ENCODE measurements at places on chromosomes 12 and 14. TPM values are rescaled to one million over a fixed set of nuclear protein-coding genes. Genes with fewer than 3 reads are reported as not detected.
A peak's percentile ranks its signal among the peaks of the same experiment; 100 is the strongest.

GRCh38 chr12:75658286-75658685 lies 146.9 kb upstream of the KRR1 start:
- DNase-seq: no peak
- H3K27ac ChIP-seq: no peak overlapping the region
- H3K27me3 ChIP-seq: no peaks in the 10 kb centered on the region
- peaks cover 7% of the 10 kb centered on the region for H3K4me1 ChIP-seq
- H3K4me3 ChIP-seq: no peak overlapping the region

The EML1 gene
- total RNA-seq: 10.0 TPM

- H3K27me3 ChIP-seq: peaks cover 11% of the 10 kb centered on the region
- no peaks in the 10 kb centered on the region for H3K36me3 ChIP-seq
- no peak overlapping the region for H3K27ac ChIP-seq
- H3K4me1 ChIP-seq: peaks cover 15% of the 10 kb centered on the region
Observed at GRCh38 chr14:104973135-104973384, 5.1 kb downstream of the AHNAK2 start.

DNA sequence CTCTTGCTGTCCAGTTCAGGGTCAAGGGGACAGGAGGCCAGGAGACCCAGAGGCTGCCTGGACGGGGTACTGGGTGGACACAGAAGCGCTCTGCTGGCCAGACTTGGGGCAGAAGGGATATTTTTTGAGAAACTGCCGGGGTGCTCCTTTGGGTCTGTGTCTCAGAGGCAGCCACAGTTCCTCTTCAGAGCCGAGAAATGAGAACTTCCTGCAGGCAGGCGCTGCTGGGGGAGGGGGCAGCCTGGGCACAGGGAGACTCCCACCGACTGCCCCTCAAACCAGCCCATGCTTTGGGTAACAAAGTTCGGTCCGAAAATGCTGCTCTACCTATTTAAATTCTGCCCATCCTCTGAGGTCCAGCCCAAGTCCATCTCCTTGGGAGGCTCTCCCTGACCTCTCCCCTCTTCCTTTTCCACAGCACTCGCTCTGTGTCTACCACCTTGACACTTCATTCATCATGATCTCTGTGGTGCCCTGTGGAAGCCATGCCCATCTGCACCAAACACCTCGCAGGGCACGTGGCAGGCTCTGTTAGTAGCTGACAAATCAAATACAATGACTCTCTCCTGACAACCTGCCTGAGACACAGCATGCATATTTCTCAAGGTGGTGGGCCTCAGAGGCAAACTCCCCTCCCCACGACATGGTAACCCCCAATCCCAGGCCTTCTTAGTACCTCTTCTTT lies 16.4 kb downstream of the HDAC7 start:
- DNase-seq: no peak
- peaks cover 34% of the 10 kb centered on the region for H3K36me3 ChIP-seq
- H3K27me3 ChIP-seq: peaks cover 41% of the 10 kb centered on the region
- peaks cover 89% of the 10 kb centered on the region for H3K4me1 ChIP-seq
- H3K4me3 ChIP-seq: peak overlapping the region; percentile 82

DNA sequence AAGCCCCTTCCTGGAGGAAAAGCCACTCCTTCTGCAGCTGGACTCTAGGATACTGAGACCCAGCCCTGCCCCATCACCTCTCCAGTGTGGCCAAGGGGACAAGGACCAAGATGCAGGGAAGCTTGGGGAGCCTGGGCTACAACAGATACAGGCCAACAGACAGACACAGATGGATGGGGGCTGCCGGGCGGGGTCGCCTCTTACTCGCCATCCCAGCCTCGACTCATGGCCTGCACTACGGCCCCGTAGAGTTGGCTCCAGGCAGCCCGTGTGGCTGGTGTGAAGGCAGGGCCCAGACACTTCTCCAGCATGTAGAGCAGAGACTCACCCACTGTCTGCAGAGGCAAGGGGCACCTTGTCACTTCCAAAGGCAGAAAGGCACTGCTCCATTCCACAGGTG lies 4.7 kb downstream of the NGB start:
- no peak overlapping the region for H3K4me3 ChIP-seq
- H3K4me1 ChIP-seq: peaks cover 2% of the 10 kb centered on the region
- no peak overlapping the region for H3K27ac ChIP-seq
- no peak for DNase-seq
- H3K27me3 ChIP-seq: peaks cover 24% of the 10 kb centered on the region

DNA sequence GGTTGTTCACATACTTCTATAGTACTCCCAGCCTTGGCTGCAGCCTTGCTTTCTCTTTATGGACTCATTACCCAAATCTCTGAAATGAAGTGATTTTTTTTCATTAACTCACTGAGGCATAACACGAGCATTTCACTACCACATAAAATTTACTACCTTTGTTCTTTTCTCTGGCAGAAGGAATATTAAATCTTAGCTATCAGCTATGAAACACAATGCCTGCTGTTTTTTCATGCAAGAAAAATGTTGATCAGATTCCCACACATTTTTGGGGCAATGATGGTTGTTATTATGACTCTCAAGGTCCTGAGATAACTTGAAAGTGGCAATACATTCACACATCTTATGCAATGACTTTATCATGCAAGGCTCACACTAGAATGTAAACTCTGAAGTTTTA lies 225.3 kb upstream of the ATP2B1 start:
- H3K36me3 ChIP-seq: no peaks in the 10 kb centered on the region
- H3K27me3 ChIP-seq: no peaks in the 10 kb centered on the region
- DNase-seq: no peak
- peaks cover 5% of the 10 kb centered on the region for H3K4me1 ChIP-seq

GRCh38 chr12:64457032-64457431 lies 5.1 kb downstream of the TBK1 start:
- H3K4me3 ChIP-seq: peak overlapping the region; percentile 68
- peaks cover 32% of the 10 kb centered on the region for H3K4me1 ChIP-seq
- peaks cover 4% of the 10 kb centered on the region for H3K36me3 ChIP-seq
- H3K27me3 ChIP-seq: peaks cover 5% of the 10 kb centered on the region
- DNase-seq: peak; percentile 31

DNA sequence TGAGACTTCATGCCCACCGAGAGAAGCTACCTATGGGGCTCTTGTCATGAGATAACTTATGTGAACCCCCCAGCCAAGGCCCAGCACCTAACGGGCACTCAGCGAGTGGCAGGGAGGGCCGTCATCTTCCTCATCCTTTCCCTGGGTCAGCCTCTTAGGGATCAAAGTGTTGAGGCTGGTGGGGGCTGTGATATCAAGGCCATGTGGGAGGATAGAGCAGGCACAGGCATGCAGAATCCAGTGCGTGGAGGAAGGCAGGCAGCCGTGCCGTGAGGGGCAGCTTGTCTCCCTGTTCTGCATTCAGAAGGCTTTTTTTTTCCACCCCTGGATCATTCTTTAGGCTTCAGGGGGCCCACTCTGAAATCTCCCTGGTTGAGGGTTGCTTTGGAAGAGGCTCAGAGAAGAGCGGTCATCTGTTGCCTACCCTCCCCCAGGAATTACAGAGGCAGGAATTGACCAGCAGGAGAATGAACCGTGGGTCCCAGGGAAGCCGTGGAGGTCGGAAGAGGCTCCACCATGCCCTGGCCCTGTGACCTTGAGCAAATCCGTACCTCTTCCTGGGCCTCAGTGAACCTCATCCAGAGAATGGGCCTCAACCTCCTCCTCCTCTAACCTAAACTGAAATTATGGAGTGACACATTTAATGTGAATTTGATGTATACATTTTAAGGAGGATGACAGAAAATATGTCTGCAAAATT lies 62.8 kb downstream of the BEGAIN start:
- H3K27me3 ChIP-seq: no peaks in the 10 kb centered on the region
- peaks cover 2% of the 10 kb centered on the region for H3K4me1 ChIP-seq
- DNase-seq: no peak
- H3K4me3 ChIP-seq: no peak overlapping the region

The MSRB3 gene
- 19.9 TPM for total RNA-seq

DNA sequence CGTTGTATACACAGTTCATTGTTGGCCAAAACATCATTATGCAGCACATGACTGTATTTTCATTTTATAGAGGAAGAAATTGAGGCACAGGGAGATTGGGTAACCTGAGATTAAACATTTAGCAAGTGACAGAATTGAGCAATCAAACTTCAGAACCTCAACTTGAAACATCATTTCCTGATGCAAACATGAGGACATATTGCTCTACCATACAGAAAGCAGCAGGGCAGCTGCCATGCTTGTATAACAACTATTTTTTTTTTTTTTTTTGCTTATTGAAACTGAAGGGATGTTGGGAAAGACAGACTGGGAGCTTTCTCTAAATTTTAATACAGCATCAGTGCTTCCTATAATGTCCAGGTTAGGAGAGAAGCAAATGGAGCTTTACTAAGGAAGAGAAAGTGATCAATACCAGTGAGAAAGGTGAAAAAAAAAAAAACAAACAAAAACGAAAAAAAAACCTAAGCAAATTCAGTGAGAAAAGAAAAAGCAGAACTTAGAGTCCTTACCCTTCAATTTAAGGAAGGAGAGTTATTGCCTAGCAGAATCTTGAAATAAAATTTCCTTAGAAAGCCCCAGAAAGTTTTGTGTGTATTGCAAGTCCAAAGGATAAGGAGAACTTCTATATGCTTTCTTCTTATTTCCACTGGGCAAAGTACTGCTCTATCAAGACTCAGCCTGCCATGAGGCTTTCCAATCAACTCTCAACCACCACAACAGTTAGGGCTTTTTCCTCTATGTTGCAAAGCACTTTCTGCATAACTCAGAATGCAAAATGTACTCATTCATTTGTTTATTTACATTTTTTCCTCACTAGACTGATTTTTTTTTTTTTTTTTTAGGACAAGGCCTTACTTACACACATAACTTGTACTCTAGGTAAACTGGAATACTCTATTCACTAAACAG lies 21.6 kb downstream of the BTG1 start:
- H3K4me1 ChIP-seq: no peaks in the 10 kb centered on the region
- peaks cover 4% of the 10 kb centered on the region for H3K27me3 ChIP-seq
- no peak overlapping the region for H3K27ac ChIP-seq
- peaks cover 2% of the 10 kb centered on the region for H3K36me3 ChIP-seq

GRCh38 chr12:76554405-76555230 lies 5.0 kb downstream of the OSBPL8 start:
- peaks cover 4% of the 10 kb centered on the region for H3K36me3 ChIP-seq
- no peaks in the 10 kb centered on the region for H3K27me3 ChIP-seq
- peaks cover 33% of the 10 kb centered on the region for H3K4me1 ChIP-seq
- no peak overlapping the region for H3K4me3 ChIP-seq

The SLC5A8 gene
- not detected for total RNA-seq

- H3K4me3 ChIP-seq: peak overlapping the region; percentile 43
- peaks cover 48% of the 10 kb centered on the region for H3K4me1 ChIP-seq
- DNase-seq: no peak
- no peak overlapping the region for H3K27ac ChIP-seq
- peaks cover 20% of the 10 kb centered on the region for H3K27me3 ChIP-seq
Observed at GRCh38 chr14:52266782-52267181, 716 bp upstream of the PTGDR start.

- DNase-seq: no peak
- H3K36me3 ChIP-seq: no peaks in the 10 kb centered on the region
- H3K27ac ChIP-seq: no peak overlapping the region
- no peaks in the 10 kb centered on the region for H3K27me3 ChIP-seq
Observed at GRCh38 chr14:57632649-57633048, 139.0 kb upstream of the CCDC198 start.

GRCh38 chr14:89013698-89014568 lies 189.5 kb downstream of the TTC8 start:
- no peak overlapping the region for H3K27ac ChIP-seq
- no peaks in the 10 kb centered on the region for H3K36me3 ChIP-seq
- H3K27me3 ChIP-seq: peaks cover 1% of the 10 kb centered on the region

DNA sequence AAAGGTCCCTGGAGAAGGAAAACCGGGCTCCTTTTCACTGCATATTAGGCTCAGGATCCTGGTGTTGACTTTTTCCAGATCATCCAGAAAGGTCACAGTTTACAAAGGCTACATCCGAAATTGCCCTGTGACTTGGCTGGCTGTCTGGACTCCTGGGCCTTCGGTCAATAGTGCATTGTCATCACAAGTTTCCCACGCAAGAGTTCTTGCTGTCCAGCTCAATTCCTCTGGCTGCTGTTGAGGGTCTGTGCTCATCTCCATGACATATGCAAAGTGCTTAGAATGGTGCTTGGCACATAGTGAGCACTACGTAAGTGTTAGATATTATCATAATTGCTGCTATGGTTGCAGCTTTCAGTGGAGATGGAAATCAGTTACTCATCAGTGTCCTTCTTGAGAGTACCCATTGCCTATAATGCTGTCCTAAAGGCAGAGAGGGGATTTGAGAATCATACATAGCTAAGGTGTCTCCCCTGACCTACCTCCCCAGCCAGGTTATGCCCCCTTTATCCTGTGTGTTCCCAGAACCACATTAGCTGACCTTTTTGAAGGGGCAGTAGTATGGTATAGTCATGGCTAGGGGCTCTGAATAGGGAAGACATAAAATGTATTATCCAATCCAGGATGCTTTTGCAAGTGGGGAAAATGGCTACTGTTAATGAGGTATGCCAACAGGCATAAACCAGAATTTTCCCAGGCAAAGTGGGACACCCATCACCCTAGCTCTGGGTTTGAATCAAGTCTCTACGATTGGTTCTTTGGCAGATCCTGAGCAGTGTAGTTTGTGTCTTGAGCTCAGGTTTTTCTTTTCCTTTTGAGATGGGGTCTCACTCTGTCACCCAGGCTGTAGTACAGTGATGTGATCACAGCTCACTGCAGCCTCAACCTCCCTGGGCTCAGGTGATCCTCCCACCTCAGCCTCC lies 132.0 kb upstream of the CCND2 start:
- H3K4me1 ChIP-seq: peaks cover 12% of the 10 kb centered on the region
- no peak for DNase-seq
- H3K4me3 ChIP-seq: no peak overlapping the region
- no peak overlapping the region for H3K27ac ChIP-seq
- H3K36me3 ChIP-seq: no peaks in the 10 kb centered on the region

- no peak overlapping the region for H3K4me3 ChIP-seq
- H3K4me1 ChIP-seq: no peaks in the 10 kb centered on the region
- peaks cover 7% of the 10 kb centered on the region for H3K27me3 ChIP-seq
- DNase-seq: no peak
- H3K27ac ChIP-seq: no peak overlapping the region
Observed at GRCh38 chr14:105384605-105385321, 13.6 kb upstream of the TEX22 start.

DNA sequence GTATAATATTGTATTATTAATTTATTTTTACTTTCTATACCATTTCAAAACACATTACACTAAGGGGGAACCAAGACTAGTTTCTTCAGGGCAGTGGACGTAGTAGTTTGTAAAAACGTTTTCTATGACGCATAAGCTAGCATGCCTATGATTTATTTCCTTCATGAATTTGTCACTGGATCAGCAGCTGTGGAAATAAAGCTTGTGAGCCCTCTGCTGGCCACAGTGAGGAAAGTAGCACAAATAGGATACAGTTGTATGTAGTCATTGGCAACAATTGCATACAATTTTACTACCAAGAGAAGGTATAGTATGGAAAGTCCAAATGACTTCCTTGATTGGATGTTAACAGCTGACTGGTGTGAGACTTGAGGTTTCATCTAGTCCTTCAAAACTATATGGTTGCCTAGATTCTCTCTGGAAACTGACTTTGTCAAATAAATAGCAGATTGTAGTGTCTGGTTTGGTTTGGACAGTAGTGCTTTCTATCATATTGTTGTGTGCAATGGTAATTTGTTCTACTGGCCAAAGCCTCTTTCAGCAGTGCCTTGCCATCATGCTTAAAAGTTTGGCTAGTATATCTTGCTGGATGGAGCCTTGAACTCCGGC lies 24.3 kb upstream of the PLEKHD1 start:
- H3K36me3 ChIP-seq: no peaks in the 10 kb centered on the region
- no peaks in the 10 kb centered on the region for H3K4me1 ChIP-seq
- peak; percentile 56 for DNase-seq
- no peak overlapping the region for H3K27ac ChIP-seq
- no peak overlapping the region for H3K4me3 ChIP-seq
- H3K27me3 ChIP-seq: no peaks in the 10 kb centered on the region

All from endothelial cell (in vitro differentiated cells).